ENCODE measurements at places on chromosomes 3 and 15. TPM values are rescaled to one million over a fixed set of nuclear protein-coding genes. Genes with fewer than 3 reads are reported as not detected.

Gene CLDN16
- under 0.01 TPM for total RNA-seq

Gene CORO2B
- total RNA-seq: 14.1 TPM

Gene PAK6
- total RNA-seq: not detected

Gene FANCD2
- total RNA-seq: 3.2 TPM

Gene SLC38A3
- total RNA-seq: 0.29 TPM

Gene SLC12A1
- total RNA-seq: not detected

Gene ECE2
- not detected for total RNA-seq

Gene GRAMD1C
- total RNA-seq: 1.2 TPM

Gene SPTBN5
- total RNA-seq: 0.36 TPM

Gene CCDC9B
- total RNA-seq: 23.9 TPM

Gene GPR15
- not detected for total RNA-seq

Gene NR1I2
- total RNA-seq: not detected

Gene ZBED2
- under 0.01 TPM for total RNA-seq

Gene RPL14
- 236 TPM for total RNA-seq

Gene ARNT2
- 30.0 TPM for total RNA-seq

Gene CP
- total RNA-seq: 0.88 TPM

Gene MFGE8
- 209 TPM for total RNA-seq

Gene ATP2B2
- not detected for total RNA-seq

Gene ERICH6
- total RNA-seq: under 0.01 TPM
